CD4-positive, CD25-positive, alpha-beta regulatory T cell (primary cell): ENCODE measurements at places on chromosomes 6 and 20. TPM values are rescaled to one million over a fixed set of nuclear protein-coding genes. Genes with fewer than 3 reads are reported as not detected.

Gene ERGIC3
- total RNA-seq, result 132 TPM

Gene PRRC2A
- 214 TPM for total RNA-seq

Gene IMPG1
- not detected for total RNA-seq

Gene BMP6
- total RNA-seq, result 1.2 TPM

Gene MATN4
- not detected for total RNA-seq

Gene OPN5
- total RNA-seq, result not detected

Gene APOM
- 1.7 TPM for total RNA-seq

Gene LY6G6C
- not detected for total RNA-seq

Gene SLC4A11
- total RNA-seq, result 0.52 TPM

Gene NHSL1
- total RNA-seq, result not detected

Gene SLC22A16
- 0.54 TPM for total RNA-seq

Gene TRIM15
- not detected for total RNA-seq

Gene VWA7
- total RNA-seq, result 6.8 TPM

Gene SLC22A23
- total RNA-seq, result 6.3 TPM

Gene HLA-DRA
- 100 TPM for total RNA-seq

Gene C20orf173
- total RNA-seq, result not detected

Gene TUBB2B
- 0.91 TPM for total RNA-seq

Gene SLC24A3
- total RNA-seq, result 0.25 TPM

Gene TBX18
- not detected for total RNA-seq

Gene GABRR1
- total RNA-seq, result not detected

Gene MAN1A1
- total RNA-seq, result 13.6 TPM

Gene NKAIN4
- not detected for total RNA-seq

Gene SCGN
- total RNA-seq, result not detected

Gene CRISP2
- total RNA-seq, result not detected

Gene ARMC2
- 12.5 TPM for total RNA-seq

Gene POM121L2
- total RNA-seq, result not detected

Gene HCK
- not detected for total RNA-seq

Gene METTL24
- not detected for total RNA-seq

Gene KHDC1
- 3.2 TPM for total RNA-seq

Gene SNTA1
- 6.2 TPM for total RNA-seq

Gene LTB
- 493 TPM for total RNA-seq

Gene MICAL1
- total RNA-seq, result 166 TPM

Gene PROCR
- not detected for total RNA-seq

Gene POPDC3
- not detected for total RNA-seq

Gene TRIM40
- total RNA-seq, result 0.39 TPM

Gene ENPP5
- total RNA-seq, result not detected

Gene DAAM2
- total RNA-seq, result not detected

Gene HMGCLL1
- not detected for total RNA-seq
